ENCODE measurements at places on chromosomes 1 and 21.

DNA sequence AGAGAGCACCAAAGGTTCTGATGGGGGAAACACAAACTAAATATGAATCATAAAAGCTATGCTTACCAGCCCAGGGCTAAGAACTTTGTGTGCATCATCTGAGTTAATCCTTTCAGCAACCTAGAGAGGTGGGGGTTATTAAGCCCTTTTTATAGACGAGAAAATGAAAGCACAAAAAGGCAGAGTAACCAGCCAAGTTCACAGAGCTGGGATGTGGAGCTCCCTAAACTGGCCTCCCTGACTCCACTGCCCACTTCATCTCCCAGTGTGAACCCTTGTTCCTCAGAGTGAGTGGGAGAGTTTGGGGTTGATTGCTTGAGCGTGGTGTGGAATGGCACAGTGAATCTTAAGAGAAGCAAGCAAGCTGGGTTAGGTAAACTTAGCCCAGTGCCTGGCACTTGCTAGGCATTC lies 10.8 kb upstream of the BCAR3 start:
- no peak for DNase-seq

DNA sequence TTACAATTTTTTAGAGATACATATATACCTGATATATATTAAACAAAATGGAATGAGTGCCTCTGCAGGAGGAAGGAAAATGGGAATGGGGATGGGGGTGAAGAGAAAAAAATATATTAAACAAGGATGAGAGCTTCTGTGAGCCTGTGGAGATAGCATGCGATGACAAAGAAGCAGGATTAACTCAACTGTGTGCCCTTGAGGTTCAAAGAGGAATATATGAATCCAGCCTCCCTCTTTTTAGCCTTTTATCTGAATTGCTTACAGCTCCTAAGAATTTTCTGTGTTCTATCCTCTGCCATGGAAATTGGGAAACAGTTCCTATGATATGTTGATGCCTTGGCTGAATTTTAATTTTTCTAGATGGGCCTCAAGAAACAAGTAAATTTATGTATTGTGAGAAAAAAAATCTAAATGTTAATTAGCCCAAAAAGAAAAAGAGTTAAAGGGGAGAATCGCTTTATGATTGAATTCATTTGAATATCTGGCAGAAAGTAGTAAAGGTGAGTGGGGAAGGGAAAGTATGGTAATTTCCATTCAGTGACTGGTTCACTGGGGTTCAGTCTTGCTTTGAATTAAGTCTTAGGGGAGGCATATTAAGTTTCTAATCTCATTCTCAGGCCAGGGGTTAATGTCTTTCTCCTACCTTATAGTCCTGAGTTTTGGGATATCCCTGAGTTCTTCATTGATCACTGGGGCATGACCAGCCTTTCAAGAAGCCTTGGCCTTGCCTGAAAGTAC lies 106.3 kb upstream of the HMCN1 start:
- no peak for DNase-seq

GRCh38 chr1:33682371-33682770 lies 181.5 kb upstream of the HMGB4 start:
- no peak for DNase-seq

- no peak for DNase-seq
Observed at GRCh38 chr21:16588433-16588860, 858.7 kb downstream of the USP25 start.

GRCh38 chr1:93692026-93692425 lies 10.4 kb upstream of the BCAR3 start:
- DNase-seq: no peak

DNA sequence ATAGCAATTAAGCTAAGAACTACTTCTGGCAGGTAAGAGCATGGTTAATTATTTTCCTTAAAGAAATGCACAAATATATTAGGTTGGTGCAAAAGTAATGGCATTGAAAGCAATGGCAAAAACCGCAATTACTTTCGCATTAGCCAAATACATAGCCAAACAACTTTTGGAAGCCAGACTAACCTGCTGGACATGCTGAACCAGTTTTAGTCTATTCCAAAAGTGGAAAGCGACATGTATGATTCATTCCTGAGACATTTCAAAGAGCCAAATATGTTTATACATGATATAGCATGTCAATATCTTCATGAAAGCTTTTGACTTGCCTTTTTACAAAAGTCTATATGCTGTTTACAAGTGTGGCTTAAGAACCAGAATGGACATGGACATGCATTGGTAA lies 23.4 kb upstream of the DR1 start:
- DNase-seq: no peak

DNA sequence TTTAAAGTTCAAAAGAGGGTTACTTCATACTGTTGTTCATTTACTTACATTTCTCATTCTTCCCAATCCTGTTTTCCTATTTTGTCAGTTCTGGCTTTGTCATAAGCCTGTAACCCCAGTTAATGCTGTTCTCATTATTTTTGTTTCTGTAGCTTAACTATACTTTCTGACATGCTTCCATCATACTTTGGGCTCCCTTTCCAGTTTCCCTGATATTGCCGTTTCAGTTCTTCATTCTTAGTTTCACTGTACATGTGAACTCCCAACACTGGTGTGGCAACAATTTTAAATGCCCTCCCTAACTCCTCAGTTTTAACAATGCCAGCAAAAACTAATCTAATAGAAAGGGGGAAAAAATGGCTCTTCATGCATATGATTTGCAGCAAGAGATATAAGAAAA lies 456.7 kb downstream of the LMO4 start:
- no peak for DNase-seq

GRCh38 chr1:14788080-14788479 lies 189.6 kb downstream of the KAZN start:
- no peak for DNase-seq

DNA sequence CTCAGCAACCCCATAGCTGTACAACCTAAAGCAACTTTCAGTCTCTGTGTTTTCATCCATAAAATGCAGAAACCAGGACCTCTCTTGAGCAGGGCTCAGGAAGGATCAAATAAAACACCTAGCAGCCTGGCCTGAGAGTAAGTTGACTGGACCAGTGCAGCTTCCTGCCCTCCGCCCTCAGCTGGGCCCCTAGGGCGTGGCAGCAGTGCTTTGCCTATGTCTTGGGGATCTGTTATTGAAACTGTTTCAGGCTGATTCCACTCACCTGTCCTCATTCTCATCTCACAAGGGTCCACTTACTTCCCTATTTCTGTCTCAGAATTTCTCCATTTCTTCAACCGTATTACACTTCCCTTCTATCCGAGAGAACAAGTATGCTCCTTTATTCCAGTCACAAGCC lies 17.3 kb downstream of the LRRC42 start:
- DNase-seq: no peak

GRCh38 chr1:241352401-241352800 lies 4.6 kb downstream of the RGS7 start:
- no peak for DNase-seq

DNA sequence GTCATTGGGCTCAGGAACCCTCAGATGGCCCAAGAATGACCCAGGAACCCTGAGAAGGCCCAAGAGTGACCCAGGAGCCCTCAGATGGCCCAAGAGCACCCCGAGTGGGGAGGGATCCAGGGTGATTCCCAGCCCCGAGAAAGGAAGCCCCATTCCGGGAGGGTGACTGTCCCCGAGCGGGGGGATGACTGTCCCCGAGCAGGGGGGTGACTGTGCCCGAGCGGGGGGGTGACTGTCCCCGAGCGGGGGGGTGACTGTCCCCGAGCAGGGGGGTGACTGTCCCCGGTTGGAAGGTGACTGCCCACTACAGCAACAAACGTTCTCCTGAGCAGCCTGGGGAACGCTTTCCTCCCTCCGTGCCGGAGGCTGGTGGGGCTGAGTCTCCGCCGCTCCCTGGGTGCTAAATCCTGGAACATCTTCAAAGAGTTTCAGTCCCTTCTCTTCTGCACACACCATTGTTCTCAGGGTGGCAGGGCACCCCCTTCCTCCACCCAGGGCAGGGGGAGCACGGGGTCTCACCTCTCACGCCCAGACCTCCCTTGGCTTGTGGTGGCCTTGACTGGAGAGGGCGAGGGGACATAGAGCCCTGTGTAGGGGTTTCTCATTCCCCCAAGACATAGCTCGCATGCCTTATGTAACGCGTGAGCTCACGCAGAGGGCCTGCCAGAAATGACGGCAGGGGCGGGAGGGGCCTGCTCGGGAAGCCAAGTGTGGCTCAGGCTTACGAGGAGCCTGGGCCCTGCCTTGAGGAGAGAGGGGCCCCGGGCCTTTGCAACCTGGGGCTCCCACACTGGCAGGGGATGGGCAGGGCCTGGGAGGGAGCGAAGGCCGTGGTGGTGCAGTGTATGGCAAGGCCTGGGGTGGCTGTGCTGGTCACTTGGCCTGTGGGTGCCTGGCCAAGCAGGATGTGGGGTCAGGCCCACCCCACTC lies 14.3 kb upstream of the SKI start:
- DNase-seq: no peak

DNA sequence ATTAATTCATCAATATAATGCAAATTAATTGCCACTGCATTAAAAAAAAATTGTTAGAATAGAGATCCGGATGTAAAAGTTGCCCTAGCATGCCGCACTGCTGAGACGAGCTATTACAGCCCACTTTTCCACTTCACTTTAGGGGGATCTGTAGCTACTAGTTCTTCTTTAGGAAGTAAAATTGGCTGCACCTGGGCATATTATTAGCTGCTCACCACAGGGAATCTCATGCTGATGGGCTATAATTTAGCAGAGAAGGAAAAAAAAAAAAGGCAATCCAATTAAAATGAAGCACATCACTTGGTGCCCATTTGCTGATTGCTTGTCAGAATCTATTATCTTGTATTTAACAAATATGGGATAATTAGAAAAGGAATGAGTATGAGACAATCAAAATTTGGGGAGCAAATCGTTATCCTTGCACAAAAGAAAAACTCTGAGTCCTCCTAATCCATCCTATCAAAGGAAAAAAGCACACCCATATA lies 233.4 kb downstream of the DSCAM start:
- no peak for DNase-seq

DNA sequence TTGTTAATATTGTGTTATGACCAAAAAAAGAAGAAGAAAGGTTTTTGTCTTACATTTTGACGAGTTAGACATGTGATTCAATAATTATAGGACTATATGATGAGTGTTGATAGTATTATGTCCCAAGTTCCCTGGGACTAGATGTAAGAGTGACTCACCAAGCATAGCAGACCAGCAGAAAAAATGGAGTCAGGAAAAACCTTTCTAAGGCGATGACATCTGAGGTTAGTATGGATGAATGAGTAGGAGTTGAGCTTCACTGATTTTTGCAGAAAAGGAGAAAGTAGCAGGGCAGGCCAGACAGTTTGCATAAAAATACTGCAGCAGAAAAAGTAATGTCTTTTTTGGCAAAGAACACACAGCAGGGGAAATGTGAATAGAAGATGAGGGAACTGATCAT lies 1041.3 kb upstream of the ADGRL4 start:
- no peak for DNase-seq

DNA sequence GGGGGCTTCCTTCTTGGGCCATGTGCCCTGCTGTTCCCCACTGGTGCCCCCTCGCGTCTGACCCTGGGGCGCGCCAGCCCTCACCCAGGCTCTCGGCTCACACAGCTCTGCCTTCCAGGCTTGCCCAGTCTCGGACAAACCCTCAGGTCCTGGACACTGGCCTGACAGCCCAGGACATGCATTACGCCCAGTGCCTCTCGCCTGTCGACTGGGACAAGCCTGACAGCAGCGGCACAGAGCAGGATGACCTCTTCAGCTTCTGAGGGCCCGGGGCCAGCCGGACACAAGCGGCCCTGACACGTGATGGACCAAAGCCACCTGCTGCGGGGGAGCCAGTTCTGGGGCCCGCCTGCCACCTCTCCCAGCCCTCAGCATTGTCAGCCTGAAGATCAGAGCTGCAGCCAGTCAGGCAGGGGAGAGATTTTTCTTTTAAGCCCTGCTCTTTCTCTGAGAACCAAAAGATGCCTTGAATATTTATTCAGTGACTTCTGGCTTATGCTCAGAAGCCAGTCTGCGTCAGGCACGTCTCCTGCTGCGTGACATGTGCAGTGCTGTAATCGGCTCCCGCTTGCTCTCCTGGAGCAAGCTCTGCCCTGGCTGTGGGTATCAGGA lies 23.4 kb downstream of the LDLRAP1 start:
- DNase-seq: no peak
